Activated T-helper 1 cell treated with Interleukin-2 at 50 U/mL for 16 hours (primary cell): ENCODE measurements at places on chromosomes 1 and 21.
A peak's percentile ranks its signal among the peaks of the same experiment; 100 is the strongest.

DNA sequence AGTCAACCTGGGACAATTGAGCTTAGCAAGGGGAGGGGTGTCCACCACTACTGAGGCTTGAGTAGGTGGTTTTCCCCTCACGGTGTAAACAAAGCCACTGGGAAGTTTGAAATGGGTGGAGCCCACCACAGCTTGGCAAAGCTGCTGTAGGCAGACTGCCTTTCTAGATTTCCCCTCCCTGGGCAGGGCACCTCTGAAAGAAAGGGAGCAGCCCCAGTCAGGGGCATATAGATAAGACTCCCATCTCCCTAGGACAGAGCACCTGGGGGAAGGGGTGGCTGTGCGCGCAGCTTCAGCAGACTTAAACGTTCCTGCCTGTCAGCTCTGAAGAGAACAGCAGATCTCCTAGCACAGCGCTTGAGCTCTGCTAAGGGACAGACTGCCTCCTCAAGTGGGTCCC lies 758.4 kb downstream of the LTN1 start:
- no peak for DNase-seq

DNA sequence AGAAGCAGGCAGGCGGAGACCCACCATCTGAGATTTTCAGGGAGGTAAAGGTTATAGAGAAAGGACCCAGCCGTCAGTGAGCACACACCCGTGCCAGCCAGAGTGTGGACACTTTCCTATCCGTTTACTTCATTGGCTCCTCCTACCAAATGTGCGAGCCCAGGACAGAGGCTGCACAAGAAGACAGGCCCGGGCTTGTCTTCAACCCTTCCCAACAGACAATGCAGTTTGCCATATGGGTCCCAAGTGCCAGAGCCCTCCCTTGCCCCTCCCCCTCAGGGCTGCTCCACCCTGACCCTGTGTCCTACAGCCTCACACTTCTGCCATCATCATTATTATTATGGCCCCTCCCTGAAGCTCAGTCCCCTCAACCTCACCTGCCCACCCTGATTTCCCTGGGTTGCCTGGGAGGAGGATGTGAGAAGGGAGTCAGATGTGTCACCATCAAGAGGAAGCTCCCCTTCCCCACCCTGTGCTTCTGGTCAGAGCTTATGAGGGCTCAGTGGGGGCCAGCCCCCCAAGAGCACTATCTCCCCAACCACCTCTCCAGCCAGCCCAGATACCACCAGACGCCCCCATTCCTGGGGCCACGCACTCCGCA lies 9.4 kb downstream of the LAPTM5 start:
- DNase-seq = no peak

- no peak for DNase-seq
Observed at GRCh38 chr1:40983286-40983685, 3.8 kb downstream of the CTPS1 start.

GRCh38 chr1:111516005-111516535 lies 12.6 kb upstream of the ADORA3 start:
- DNase-seq = no peak

DNA sequence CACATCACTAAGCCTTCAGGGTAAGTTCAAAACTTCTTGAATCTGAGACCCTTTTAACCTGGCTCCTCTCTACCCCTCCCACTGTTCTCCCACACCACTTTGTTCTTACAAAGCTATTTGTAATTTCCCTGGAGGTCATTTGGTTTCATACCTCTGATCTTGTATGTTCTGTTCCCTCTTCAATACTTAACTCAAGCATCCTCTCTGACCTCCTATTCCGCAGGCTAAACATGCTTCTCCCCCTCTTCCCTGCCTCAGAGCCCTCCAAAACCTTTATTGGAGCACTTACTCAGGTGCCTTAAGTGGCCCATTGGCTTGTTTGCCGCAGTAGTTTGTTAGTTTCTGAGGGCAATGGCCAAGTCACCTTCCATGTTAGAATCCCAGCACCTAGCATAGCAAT lies 54.8 kb downstream of the SSX2IP start:
- DNase-seq = no peak

DNA sequence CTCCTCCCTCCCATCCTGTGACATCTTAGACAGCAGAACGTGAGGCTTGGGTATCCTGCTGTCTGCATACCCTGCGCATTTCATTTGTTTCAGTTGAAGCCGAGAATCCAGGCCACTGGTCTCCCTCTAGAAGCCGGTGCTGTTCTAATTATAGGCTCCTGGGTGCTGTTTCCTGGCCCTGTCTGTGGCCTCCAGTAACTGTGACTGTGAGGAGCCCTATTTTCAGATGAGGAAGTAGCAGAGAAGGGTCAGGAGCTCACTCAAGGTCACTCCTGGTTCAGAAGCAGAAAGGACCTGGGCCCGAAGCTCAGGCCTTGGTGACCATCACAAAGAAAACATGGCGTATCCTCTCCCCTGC lies 24.0 kb downstream of the COQ8A start:
- DNase-seq = no peak

DNA sequence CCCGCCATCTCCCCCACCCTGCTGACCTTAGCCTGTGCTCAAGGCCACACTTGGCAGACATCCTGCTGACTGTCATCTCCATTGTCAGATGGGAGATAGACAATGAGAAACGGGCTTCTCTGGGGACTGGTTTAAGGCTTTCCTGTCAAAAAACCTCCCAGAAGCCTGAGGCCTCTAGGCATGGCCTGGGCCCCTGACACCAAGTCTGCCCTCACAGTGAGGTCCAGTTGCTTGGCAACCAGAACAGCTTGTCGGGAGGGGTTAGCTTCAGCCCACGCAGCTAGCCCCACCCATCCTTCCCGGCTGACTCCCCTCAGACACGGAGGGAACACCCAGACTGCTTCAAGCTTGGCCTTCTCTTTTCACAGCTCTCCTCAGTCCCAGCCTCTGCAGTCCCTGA lies 11.0 kb downstream of the PLEKHA6 start:
- DNase-seq = no peak

- no peak for DNase-seq
Observed at GRCh38 chr1:111511370-111511769, 7.9 kb upstream of the ADORA3 start.

- peak; percentile 98 for DNase-seq
Observed at GRCh38 chr21:46323710-46324389, at the start of the genes C21orf58 and PCNT. TSS of gene C21orf58 (minus strand) at chr21:46323870. CDS start at chr21:46322738, 1,132 bp downstream. TSS of gene PCNT (plus strand) at chr21:46324156. CDS start at chr21:46324229, 73 bp downstream.

- DNase-seq = no peak
Observed at GRCh38 chr1:199817266-199817665, 210.2 kb upstream of the NR5A2 start.

DNA sequence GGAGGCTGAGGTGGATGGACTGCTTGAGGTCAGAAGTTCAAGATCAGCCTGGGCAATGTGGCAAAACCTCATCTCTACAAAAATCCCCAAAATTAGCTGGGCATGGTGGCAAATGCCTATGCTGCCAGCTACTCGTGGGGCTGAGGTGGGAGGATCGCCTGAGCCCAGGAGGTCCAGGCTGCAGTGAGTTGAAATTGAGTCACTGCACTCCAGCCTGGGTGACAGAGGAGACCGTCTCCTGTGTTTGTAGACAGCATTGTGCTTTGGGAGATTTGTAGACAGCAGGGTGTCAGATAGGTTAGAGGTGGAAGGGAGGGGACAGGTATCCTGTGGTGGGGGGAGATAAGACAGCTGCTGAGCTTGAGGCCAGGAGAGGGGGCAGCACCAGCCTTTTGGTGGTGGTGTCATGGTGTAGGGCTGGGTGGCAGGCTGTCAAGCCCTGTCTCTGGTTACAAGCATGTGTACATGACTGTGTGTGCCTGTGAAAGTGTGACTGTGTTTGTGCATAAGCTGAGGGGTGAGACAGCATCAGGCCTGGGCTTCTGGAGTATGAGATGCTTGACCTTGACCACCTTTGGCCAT lies 15.2 kb downstream of the PPFIA4 start:
- DNase-seq = no peak

- DNase-seq = no peak
Observed at GRCh38 chr1:199290186-199290585, 651.3 kb downstream of the PTPRC start.

GRCh38 chr1:222600281-222600680 lies 10.5 kb upstream of the TAF1A start:
- DNase-seq = no peak

DNA sequence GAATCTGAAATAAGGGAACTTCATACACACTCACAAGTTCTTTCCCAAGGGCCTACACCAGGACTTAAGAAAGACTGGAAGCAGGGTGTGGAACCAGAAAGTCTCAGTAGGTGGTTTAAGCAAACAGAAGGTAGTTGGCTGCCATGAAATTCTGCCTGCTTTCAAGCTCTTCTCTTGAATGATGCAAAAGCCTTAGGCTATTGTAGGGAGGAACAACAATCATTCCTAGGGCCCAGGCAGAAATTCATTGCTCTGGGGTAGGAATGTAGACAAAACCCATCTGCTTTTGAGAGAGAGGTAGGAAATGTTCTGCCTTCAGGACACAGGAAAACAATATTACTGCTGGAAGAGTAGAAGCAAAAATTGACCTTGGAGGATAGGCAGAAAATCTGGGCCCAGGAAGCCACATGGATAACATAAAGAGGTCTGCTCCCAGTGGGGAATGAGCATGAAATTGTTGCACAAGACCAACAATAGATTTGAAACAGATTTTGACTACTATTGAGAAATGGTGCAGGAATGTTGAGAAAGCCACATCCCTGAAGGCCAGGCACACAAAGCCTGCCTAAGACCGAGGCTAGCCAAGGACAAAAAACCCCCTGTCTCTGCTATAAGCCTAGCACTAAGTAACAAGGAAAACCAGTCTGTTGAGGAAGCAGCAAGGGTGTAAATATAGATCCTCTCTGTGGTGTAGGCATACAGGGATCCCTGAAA lies 22.7 kb upstream of the SFT2D2 start:
- DNase-seq = no peak

GRCh38 chr1:111739925-111740765 lies 950 bp upstream of the INKA2 start:
- no peak for DNase-seq

- DNase-seq = no peak
Observed at GRCh38 chr1:116904791-116905320, 4.9 kb upstream of the PTGFRN start.

GRCh38 chr1:1221887-1222574 lies 8.1 kb upstream of the TNFRSF4 start:
- no peak for DNase-seq

GRCh38 chr1:228830954-228831481 lies 95.7 kb downstream of the RHOU start:
- no peak for DNase-seq

DNA sequence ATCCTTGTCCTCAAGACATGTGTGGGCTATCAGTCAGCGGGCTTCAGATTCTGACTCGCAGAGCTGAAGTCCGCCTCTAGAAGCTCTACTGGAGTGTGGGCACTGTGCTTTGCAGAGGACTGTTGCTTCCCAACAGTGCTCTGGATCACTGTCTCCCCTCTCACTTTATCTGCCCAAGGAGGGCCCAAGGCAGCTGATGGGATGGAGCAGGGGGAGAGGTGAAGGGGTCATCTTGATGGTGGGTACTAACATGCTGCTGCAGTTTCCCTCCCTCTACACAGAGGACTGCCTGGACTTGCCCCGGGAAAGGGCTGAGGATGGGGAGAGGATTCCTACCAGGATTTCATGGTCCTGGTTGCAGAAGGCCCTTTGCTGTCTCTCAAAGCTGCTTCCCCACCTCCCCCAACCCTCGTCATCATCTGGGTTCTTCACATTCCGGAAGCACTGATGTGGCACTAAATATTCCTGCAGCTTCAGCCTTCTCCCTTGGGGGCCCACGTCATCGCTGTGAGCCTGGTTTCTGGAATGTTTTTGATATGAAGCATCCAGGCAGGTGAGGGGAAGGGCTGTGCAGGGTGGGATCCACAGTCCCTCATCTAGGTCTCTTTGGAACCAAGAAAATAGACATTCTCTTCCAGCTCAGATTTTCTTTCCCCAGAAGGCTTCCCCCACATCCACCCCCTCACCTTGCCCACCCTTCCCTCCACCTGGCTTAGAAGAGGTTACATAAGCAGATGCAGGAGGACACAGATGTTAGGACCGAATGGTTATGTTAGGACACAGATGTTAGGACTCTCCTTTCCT lies 23.2 kb downstream of the NUAK2 start:
- DNase-seq = no peak

- no peak for DNase-seq
Observed at GRCh38 chr21:44337449-44337848, 1.7 kb downstream of the CFAP410 start.

GRCh38 chr1:67308136-67308535 lies 463 bp downstream of the IL12RB2 start:
- DNase-seq = no peak

DNA sequence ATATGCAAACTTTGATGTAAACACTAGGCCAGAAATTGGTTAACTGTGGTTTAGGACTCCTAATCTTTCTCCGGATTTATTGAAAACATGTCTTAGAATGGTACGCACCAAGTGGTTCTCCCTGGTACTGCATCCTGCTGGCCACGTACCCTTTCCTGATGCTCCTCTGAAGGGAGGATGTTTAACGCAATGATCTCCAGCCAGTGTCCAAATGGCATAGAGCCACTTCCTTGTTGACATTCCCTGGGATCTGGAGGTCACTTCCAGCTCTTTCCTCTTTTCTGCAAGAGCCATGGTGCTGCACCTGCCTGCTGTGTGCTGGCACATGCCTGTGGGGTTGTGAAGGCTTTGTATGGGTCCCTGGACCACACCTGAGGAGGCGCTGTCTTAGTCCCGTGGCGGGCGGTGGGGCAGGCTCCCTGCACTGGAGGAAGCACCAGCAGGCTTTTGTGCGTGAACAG lies 53.9 kb downstream of the GALNT2 start:
- DNase-seq = no peak

DNA sequence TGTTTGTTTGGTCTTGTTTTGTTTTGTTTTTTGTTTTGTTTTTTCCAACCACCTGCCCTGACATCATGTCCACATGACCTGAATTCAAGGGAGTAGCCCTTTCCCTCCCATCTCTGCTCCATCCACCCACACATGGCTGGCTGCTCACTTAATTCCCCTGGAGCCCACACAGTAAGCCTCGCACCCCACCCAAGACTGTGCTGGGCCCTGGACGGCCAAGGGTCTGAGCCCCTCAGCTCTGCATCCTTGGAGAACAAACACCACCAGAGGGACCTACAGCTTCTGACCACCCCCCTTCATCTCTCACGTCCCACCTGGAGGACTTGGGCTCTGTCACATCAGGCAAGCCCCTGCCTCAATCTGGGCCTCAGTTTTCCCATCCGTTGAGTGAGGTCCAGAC lies 39.1 kb downstream of the MATN1 start:
- no peak for DNase-seq

- no peak for DNase-seq
Observed at GRCh38 chr1:245546875-245547274, 392.1 kb downstream of the KIF26B start.

DNA sequence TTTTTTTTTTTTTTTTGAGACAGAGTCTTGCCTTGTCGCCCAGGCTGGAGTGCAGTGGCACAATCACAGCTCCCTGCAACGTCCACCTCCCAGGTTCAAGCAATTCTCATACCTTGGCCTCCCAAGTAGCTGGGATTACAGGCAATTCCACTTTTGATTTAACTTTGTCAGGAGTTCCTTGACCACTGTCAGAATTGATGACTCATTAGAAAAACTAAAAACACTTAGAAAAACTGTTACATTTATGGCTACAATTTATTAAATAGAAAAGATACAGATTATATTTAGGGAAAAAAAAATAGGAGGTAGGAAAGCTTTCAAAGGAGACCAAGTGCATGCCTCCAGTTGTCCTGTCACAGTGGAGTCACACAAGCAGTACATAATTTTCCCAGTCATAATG lies 20.0 kb downstream of the ZNF678 start:
- no peak for DNase-seq
